ENCODE measurements at places on chromosomes 3 and 15.

DNA sequence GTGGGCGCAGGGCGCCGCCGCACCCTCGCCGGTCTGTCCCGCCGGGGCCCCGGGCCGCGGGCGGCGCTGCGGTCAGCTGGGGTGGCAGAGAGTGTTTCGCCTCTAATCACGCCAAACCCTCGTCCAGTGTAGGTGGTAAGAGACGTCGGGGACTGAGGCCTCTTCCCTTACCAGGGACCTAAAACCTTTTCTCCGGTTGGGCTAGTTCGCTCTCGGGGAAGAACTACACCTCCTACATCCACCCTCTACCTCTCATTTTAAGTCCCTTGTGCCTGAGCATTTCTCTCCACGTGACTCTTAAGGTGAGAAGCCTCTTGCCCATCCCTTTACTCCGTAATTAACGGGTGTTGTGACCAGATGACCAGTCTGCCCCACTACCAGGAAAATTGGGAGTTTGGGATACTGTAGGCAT, 520 bp downstream of the TMEM42 start:
- no peak for DNase-seq

DNA sequence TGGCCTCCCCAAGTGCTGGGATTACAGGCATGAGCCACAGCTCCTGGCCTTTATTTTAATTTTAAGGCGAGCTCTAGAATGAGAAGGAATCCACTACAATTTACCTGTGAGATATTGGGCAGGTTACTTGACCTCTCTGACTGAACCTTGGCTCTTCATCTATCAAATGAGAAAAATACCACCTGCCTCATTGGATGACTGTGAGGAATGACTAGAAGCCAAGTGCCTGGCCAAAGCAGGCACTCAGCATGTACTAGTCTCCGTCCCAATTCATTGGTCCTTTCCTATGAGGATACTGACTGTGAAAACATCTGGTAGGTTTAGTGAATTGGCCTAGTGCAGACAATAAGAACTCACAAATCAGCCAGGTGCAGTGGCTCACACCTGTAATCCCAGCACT, 38.5 kb upstream of the OSBPL11 start:
- no peak for DNase-seq

- DNase-seq, result no peak
Observed at GRCh38 chr3:171682743-171683142, 127.5 kb downstream of the PLD1 start.

- DNase-seq, result no peak
Observed at GRCh38 chr3:126728680-126729079, 24.6 kb downstream of the CHCHD6 start.

DNA sequence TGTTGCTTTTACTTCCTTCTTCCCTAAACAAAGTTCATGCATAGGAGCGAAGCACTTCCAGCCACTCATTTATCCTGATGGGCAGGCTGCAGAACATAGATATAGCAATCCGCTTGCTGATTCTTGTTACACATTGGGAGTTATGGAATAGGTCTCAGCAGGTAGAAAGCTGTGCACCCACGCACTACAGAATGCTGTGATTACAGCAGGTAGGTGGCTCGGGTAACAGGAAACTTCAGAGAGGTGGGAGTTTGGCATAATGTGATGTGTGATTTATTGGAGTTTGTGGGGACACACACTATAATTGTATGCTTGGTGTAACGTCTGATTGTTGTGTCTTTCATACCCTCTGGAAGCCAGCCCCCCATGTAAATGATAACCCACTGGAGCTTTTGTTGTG, 99.2 kb upstream of the MEIS2 start:
- no peak for DNase-seq

- no peak for DNase-seq
Observed at GRCh38 chr3:127386490-127386889, 98.6 kb upstream of the PRR20G start.

DNA sequence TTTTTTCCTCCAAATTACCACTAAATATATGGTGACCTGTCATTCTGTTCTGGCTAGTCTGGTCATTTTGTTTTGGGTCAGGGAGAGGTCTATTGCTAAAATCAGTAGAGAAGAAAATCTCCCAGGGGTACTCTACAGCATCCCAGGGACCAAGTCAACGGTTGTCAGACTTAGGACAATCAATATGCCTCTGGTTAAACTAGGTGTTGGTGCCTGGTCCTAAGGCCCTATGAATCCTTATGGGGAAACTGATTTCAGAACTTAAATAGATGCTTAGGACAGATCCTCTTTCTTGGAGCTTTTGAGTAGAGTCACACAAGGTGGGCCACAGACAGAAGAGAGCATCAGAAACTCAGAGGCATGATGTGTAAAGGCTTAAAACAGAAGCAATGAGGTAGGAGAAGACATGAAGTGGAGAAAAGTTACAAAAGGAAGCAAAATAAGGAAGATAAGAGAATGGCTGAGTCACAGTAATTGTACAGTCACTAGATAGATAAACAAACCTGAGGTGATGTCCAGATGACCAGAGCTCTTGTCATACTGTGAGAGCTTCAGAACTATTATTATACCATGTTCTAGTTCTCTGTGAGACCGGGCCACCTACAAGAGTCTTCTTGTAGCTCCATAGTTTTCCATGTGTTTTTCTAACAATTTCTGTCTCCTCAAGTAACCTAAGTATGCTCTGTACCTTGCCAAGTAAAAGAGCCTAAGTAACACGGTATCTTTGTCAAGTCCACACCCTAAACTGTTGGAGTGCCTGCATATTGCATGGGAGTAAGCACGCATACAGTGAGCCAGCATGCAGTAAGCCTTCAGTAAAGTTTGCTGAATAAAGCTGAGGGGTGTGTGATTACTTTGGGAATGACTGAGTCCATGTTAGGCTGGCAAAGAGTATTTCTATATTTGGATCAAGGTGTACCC, 44.6 kb upstream of the LEKR1 start:
- peak; percentile 67 for DNase-seq

DNA sequence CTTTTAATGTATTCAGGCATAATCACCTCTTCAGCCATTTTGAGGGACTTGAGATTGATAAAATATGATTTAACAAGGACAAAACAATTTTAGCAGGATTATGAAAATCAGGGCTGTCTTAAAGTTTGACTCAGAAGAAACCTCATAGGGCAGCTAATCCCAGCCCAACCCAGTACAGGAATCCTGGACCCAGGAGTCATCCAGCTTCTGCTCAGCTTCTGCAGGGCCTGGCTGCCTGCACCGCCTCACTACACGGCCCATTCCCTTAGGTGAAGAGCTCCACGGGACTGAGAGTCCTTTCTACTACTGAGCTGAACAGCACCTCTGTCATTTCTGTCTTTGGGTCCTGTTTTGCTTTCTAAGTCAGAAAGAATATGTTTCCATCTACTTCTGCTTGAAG, 37.5 kb downstream of the ARHGAP31 start:
- no peak for DNase-seq

DNA sequence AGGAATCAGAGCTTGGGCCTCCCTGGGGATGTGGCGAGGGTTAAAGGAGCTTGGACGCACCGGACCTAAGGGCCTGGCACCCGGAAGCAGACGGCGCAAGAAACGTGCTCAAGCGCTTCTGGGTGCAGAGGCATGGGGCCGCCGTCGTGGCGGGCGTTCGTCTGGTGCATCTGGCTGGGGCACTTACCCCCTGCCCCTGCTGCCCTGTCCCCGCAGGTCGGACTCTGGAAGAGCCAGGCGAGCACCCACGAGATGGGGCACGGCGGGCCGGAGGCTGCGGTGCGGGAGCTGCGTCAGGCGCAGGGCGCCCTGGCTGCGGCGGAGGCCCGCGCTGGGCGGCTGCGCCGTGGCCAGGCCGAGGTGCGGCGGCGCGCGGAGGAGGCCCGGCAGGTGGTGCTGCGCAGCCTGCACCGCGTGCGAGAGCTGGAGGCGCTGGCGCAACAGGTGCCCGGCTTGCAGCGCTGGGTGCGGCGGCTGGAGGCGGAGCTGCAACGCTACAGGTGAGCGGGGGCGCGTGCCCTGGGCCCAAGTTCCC, 2.5 kb downstream of the EFCC1 start:
- DNase-seq, result no peak

- DNase-seq, result no peak
Observed at GRCh38 chr3:106678657-106679390, 698.4 kb upstream of the CCDC54 start.

DNA sequence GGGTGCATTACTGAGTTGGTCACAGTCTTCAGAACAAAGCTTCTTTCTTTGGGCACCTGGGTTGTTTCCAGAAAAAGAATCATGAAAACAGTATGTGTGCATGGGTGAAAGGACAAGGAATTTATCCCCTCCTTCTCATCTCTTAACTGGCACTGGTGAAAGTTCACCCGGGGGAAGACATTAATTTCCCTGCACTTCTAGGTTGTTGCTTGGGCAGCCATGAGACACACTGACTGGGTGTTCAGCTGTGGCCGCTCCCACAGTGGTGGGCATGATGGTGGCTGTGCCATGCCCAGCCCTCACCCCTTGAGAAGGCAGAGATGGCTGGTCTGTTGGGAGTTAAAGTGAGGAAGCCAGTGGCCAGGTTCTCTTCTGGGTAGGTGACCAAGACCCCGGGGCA, 16.6 kb upstream of the KY start:
- DNase-seq, result no peak

DNA sequence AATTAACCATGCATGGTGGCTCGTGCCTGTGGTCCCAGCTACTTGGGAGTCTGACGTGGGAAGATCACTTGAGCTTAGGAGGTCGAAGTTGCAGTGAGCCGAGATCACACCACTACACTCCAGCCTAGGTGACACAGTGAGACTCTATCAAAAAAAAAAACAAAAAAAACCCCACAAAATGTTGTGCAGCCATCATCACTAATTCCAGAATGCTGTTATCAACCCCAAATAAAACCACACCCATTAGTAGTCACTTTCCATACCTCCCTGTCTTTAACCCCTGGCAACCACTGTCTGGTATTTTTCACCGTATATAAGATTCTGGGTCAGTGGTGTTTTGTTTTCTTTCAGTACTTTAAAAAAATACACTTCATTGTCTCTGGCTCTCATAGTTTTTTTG, 16.6 kb downstream of the HMCES start:
- DNase-seq, result no peak

GRCh38 chr3:76245073-76245472, 459.7 kb upstream of the ZNF717 start:
- no peak for DNase-seq

GRCh38 chr3:177126015-177126773, 71.1 kb downstream of the TBL1XR1 start:
- peak; percentile 56 for DNase-seq

DNA sequence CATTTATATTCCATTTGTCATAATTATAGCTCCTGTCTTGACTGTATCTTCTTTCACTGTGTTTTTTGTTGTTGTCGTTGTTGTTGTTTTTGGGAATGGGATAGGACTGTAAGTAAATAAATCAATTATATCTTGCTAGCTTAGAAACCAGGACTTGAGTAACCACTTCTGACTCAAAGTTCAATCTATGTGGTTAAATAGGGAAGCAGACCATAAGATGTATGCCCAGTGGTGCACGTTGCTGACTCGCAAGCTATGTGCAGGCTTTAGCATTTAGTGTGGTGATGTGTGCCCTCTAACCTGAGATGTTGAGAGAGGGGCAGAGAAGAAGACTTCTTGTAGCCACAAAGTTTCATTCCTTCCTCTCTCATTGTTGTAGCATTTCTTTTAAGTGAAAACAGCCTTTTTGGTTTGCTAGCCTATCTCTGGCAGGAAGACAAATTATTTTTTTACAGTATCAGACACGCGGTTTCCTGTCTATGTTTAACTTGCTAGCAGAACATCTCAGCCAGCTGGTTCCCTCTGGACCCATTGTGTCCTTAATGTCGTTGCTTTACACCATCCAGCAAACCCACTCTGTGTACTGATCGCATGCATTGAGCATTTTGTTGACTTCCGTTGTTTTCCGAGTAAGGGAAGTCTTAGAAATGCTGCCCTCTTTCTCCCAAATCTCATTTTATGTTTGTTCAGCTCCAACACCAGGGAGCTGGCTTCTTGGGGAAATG, 52.1 kb downstream of the TGFBR2 start:
- peak; percentile 24 for DNase-seq

DNA sequence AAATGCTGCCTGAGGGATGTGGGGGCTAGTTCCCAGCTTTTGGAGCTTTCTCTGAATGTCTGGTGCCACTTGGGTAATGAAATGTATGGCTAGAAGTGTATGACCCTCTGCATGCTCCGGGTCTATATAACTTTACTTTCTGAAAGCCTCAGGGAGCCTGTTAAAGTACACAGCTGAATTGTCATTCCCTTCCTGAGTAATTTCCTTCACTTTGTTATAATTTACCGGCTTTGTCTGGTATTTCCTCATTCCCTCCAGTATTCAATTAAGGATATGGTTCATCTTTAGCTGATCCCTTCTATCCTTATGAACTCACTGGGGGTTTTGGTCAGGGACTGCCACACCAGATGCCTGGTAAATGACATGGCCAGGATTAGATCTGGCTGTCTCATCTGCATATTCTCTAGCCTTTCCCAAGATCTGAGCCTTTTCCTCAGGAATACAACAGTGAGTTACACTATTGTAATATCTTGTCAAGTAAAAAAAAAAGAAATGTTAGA, 620.3 kb downstream of the ZPLD1 start:
- no peak for DNase-seq

DNA sequence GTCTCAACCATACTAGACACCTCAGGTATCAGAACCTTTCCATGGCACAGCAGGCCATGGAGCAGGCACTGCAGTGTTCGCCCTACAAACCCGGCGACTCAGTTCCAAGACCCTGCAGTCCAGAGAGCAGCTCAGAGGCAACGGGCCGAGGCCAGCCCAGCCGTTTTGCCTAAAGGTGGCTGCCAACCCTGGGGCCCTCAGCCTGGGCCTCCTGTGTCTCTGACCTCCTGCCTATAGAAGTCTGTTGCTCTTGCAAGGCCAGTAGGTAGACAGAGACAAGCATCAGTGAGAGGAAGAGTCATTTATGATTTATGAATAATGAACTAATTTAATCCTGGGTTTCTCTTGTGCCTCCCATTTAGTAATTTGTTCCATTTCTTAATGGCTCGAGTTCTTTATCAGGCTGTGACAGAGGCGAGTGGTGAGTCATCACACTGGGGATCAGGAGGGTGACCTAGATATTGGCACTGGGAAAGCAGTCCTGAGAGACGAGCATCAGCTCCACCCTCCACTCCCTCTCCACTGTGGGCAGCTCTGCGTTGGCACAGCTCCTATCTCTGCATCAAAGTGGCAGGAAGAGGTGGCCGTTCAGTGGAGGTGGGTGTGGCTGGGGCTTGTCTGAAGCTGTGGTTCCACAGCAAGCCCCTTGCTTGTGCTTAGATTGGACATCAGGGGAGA, 79.8 kb downstream of the ABHD5 start:
- no peak for DNase-seq

DNA sequence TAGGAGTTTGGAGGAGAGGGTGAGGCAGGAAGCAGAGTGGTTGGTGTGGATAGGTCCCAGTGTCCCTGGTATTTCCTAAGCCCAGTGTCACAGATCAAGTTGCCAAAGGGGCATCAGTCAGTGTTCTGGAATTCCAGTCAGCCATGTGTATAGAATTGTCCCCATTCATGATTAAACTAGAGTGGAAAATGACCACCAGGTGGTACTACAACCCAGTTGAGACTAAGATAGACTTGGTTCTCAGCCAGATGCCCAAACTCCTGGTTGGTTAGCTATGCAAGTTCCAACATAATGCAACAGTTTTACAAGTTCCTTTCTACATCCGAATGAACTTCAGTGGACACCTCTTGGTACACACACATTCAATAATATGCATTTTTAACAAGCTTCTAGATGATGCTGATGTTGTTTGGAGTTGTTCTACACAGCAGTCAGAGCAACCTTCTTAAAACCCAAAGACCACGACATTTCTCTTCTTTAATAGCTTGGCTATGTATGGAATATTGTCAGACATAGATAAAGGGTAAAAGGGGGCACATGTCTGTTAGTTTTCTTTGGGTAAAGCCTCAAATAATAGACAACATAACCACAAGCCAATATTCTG, 8.4 kb upstream of the ATR start:
- DNase-seq, result peak; percentile 40
